NCI-H2171 (cell line): ENCODE measurements at places on chromosomes 6 and 20.

DNA sequence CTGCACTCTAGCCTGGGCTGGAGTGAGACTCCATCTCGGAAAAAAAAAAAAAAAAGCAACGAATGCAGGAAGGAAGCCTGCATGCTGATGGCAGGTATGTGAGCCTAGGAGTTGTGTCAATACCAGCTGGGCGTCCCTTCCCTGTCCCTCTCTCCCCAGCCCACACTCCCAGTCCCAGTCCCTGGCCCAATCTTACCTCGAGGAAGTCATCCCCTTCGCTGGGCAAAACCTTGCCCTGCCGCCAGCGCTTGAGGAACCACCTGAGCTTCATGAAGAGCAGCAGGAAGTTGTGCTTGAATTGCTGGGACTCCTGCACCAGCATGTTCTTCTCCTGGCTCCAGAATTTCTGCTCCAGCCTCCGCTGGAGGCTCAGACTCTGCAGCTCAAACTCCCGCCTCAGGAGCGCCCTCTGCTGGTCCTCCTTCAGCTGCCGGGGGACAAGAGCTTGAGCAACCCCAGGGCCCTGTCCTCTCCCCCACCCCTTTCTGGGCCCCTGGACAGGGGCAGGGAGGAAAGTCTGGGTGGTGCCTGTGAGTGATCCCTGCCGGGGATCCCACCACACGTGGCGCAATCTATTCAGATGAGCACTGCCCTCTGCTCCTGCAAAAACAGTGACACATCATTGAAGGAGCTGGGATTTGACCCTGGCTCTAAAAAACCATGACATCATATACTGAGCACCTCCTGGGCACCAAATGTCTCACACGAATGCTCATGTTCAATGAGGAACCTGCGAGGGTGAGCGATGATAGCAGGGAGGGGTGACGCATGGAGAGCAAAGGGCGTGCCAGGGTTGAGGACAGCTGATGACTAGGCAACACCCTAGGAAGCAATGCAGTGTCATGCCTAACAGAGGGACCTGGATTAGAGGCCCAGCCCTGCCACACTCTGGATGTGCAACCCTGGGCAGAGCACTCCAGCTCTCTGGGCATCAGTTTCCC, 35.0 kb upstream of the DSN1 start:
- DNase-seq: no peak

- no peak for DNase-seq
Measured at GRCh38 chr6:110822249-110822648, 7.0 kb upstream of the CDK19 start.

- no peak for DNase-seq
Measured at GRCh38 chr20:18252597-18253451, 35.5 kb upstream of the ZNF133 start.

GRCh38 chr6:53829698-53830221, 35.0 kb downstream of the LRRC1 start:
- no peak for DNase-seq

GRCh38 chr20:1761116-1761515, 103.5 kb upstream of the SIRPG start:
- no peak for DNase-seq

DNA sequence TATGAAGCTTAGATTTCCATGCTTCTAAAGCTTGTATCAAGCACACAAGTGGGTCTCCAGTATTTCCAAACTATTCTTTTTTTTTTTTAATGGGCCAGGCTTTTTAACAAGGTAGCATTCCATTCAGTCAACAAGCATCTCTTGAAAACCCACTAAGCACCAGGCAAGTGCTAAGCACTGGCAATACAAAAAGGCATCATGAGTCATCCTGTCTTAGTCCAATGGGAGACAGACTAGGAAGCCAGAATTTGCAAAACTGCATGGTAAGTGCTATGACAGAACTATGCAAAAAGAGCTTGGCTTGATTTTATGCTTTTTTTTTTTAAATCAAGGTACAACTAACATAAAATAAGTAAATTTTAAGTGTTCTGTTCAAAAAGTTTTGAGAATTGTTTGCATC, 109.3 kb upstream of the DST start:
- DNase-seq: no peak
